ENCODE measurements at places on chromosomes 6 and 20.
A peak's percentile ranks its signal among the peaks of the same experiment; 100 is the strongest.

DNA sequence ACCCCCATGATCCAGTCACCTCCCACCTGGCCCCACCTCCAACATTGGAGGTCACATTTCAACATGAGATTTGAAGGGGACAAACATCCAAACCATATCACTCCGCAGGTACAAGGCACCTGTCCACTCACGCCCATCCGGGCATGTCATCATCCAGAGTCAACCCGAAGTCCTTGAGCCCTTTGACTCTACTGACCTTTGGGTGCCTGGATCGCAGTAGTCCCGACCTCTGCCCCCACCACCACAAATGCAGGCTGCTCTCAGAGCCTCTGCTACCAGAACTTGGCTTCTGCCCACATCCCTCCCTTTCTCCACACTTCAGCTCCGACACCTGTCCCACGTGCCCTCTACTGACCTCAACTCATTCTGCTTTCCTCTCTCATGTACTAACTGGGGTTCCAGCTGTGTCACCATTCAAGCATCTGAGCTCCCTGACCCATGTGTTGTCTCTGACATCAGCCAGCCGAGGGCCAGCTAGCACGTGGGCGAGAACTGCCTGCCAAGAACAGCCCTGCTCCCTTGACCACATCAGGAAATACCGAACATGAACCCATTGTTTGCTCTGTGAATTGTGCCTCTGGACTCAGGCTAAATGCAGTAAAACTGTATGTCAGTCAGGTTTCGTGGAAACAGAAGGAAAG, 498.3 kb upstream of the SULF2 start:
- DNase-seq = no peak

- DNase-seq = no peak
Measured at GRCh38 chr20:63059684-63060056, 52.9 kb upstream of the BHLHE23 start.

- peak; percentile 81 for DNase-seq
Measured at GRCh38 chr20:10673176-10673841, 490 bp downstream of the JAG1 start.

GRCh38 chr6:25056130-25056529, 120.4 kb upstream of the RIPOR2 start:
- no peak for DNase-seq

DNA sequence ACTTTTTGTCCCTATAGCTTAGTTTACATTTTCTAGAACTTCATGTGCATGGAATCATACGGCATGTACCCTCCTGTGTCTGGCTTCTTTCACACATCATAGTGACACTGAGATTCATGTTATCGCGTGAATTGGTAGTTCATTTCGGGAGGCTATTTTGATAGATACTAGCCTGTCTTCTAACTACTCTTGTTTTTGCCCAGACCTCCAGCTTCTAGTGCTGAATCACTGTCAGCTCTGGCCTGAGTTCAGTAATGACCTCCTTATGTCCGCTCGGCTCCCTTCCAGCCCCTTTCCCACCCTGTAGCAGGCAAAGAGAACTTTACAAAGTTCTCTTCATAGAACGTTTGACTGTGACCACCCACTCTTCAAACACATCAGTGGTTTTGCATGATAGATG, 14.1 kb downstream of the MYBL2 start:
- DNase-seq = no peak

DNA sequence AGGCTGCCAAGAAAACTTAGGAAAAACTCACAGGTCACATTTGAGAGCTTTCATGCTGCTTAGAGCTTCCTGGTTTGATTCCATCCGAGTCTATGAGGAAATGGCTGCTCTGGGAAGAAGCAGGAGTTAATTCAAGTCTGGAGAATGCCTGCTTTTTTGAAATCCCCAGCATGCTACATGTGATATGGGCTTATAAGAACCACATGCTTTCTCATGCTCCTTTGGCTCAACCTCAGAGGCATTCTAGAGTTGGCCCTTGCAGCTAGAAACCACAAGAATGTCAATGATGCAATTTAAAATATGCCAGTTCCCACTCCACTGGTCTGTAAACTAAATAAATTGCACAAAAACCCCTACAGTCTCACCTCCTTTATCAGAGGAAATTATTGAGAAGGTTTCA, 142.9 kb upstream of the OLIG3 start:
- no peak for DNase-seq

- DNase-seq = peak; percentile 40
Measured at GRCh38 chr6:3119040-3119723, 671 bp downstream of the BPHL start.

GRCh38 chr20:33008336-33009213, 1.1 kb downstream of the BPIFB2 start:
- DNase-seq = no peak

- DNase-seq = no peak
Measured at GRCh38 chr6:44039191-44039719, 88.0 kb downstream of the MRPL14 start.

GRCh38 chr6:43172104-43173007, 1.3 kb downstream of the SRF start:
- no peak for DNase-seq
